Hepatocyte (in vitro differentiated cells): ENCODE measurements at places on chromosomes 6 and 20.

- no peaks in the 10 kb centered on the region for H3K36me3 ChIP-seq
- no peaks in the 10 kb centered on the region for H3K27me3 ChIP-seq
- no peak overlapping the region for H3K4me3 ChIP-seq
- DNase-seq: peak; percentile 26
- H3K4me1 ChIP-seq: peaks cover 23% of the 10 kb centered on the region
Observed at GRCh38 chr6:15623276-15624116, 39.3 kb downstream of the DTNBP1 start.

DNA sequence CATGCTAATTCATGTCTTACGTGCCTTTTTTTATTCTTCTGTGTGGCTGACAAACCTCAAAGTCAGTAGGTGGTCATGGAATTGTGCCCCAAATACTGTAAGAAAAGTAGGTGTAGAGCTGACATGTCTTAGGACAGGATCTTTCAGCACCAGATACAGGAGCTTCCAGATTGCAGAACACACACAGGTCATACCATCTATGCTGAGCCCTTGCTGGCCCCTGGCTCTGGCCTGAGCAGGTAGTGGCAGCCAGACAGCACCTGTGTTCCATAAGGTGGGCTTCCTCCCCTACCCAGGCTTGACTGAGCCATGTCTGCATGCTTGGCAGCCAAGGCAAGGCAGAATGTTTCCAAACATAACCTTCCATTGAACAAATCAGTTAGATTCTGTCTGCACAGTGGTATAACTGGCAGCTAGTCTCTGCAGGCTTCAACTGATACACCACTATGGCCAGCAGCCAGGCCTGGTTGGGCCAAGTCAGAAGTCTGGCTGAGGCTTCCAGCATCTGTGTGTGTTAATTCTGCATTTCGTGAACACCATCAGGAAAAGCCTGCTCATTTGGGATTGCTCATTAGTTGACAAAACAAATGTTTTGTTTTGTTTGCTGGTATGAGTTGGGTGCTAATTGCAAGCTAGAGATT, 366.5 kb downstream of the FOXA2 start:
- H3K36me3 ChIP-seq: no peaks in the 10 kb centered on the region
- no peak for DNase-seq
- H3K4me1 ChIP-seq: no peaks in the 10 kb centered on the region
- peaks cover 7% of the 10 kb centered on the region for H3K27me3 ChIP-seq
- no peak overlapping the region for H3K27ac ChIP-seq
- no peak overlapping the region for H3K4me3 ChIP-seq

GRCh38 chr6:100271202-100271601, 193.5 kb downstream of the SIM1 start:
- no peaks in the 10 kb centered on the region for H3K36me3 ChIP-seq
- H3K4me1 ChIP-seq: no peaks in the 10 kb centered on the region
- no peaks in the 10 kb centered on the region for H3K27me3 ChIP-seq

DNA sequence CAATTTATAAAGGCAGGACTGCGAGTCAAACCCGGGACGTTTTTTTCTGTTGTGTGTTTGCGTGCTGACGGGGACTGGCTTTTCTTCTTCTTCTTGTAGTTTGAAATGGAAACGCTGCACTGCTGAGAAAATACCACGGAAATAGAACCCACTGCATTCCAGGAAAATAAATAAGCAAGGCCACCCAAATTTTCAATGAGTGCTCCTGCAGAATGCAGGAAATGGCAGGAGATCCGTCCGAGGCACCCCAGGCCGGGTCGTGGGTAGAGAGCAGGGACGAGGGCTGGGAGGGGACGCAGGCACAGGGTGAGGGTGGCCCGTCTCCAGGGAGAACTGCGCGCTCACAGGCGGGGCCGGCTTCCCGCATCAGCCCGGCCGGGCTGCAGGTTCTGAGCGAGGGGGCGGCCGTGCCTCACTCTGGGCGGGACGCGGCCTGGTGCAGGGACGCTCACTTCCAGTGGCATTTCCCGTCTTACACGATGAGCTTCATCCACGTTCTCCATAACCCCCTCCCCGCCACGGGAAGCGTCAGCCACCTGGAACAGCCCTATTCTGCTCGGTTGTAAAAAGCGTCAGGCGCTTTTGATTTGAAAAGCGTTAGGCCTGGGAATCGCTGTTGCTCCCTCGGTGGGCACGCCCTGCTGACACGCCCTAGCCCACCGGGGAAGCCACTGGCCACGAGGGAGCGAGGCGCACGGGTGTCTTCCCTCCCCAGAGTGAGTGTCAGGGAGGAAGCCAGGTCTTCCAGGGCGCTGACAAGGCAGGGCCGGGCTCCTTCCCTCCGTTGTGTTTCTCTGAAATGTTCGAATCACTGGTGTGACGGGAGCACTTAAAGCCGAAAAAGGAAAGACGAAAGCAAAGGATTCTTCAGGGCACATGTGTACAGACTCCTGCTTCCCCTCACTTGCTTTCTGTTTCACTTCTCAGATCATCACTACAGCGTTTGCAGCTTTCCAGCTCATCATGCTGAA, 17.9 kb upstream of the EXOC2 start:
- H3K4me3 ChIP-seq: peak overlapping the region; percentile 72
- H3K4me1 ChIP-seq: peaks cover 3% of the 10 kb centered on the region
- no peaks in the 10 kb centered on the region for H3K36me3 ChIP-seq
- peak overlapping the region; percentile 95 for H3K27ac ChIP-seq

- no peaks in the 10 kb centered on the region for H3K36me3 ChIP-seq
- DNase-seq: no peak
- no peak overlapping the region for H3K4me3 ChIP-seq
- H3K4me1 ChIP-seq: no peaks in the 10 kb centered on the region
- no peak overlapping the region for H3K27ac ChIP-seq
Observed at GRCh38 chr6:110446405-110446804, 30.0 kb downstream of the SLC22A16 start.

- no peaks in the 10 kb centered on the region for H3K4me1 ChIP-seq
- peaks cover 4% of the 10 kb centered on the region for H3K27me3 ChIP-seq
- H3K4me3 ChIP-seq: no peak overlapping the region
- H3K36me3 ChIP-seq: no peaks in the 10 kb centered on the region
- H3K27ac ChIP-seq: no peak overlapping the region
- DNase-seq: no peak
Observed at GRCh38 chr20:44024820-44025580, 110.3 kb downstream of the TOX2 start.

DNA sequence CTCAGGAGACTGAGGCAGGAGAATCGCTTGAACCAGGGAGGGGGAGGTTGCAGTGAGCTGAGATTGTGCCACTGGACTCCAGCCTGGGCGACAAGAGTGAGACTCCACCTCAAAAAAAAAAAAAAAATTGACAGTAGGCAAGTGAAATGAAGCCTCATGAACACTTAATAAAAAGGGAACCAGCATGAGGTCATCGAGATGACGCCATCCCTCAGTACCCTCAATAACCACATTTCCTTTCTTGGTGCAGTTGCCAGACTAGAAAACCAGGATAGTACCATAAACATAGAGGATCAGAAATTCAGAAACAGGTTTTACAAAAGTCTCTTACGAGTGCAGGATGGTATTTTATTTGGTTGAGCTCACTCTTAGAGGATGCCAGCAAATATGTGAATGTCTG, 584.1 kb downstream of the MAFB start:
- no peaks in the 10 kb centered on the region for H3K36me3 ChIP-seq
- no peak overlapping the region for H3K27ac ChIP-seq
- H3K27me3 ChIP-seq: no peaks in the 10 kb centered on the region
- H3K4me3 ChIP-seq: no peak overlapping the region
- DNase-seq: no peak
- no peaks in the 10 kb centered on the region for H3K4me1 ChIP-seq

DNA sequence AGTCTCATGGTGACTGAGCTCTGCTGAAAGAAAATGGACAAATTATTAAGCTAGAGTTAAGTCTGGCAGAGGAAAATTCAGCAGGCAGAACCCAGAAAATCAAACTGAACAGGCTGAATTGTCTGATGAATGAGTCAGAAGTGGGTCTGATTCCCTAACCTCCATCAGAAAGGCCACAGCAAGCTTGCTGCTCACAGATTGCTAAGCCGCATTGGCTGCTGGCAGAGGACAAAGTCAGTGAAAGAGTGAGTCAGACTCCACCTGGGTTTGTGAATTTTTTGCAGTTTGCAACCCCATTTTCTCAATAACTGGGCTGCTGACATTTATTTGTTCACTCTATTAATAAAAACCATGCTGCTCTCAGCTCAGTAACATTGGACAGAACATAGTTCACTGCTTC, 191.3 kb downstream of the EPM2A start:
- H3K36me3 ChIP-seq: no peaks in the 10 kb centered on the region
- H3K27ac ChIP-seq: peak overlapping the region; percentile 21
- DNase-seq: peak; percentile 55
- H3K27me3 ChIP-seq: no peaks in the 10 kb centered on the region

- H3K36me3 ChIP-seq: no peaks in the 10 kb centered on the region
- peak overlapping the region; percentile 5 for H3K4me3 ChIP-seq
- peaks cover 21% of the 10 kb centered on the region for H3K4me1 ChIP-seq
- peak; percentile 91 for DNase-seq
Observed at GRCh38 chr6:28589234-28589956, 63.7 kb downstream of the GPX5 start.

DNA sequence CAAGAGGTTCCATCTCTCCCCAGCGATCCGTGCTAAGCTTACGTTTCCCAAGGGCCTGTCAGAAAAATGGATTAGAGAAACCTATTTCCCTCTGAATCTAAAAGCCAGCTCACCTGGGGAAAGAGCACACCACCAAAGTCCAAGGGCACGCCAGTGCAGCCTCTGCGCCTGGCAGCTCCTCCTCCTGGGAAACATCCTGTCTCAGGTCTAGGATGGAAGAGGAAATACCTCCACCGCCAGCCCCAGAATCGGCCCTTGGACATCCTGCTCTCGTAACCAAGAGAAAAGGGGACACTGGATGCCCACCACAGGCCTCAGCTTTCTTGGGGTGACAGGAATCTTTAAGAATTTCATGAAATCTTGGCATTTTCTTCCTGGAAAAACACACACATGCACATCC, 18.7 kb downstream of the RAMACL start:
- no peaks in the 10 kb centered on the region for H3K27me3 ChIP-seq

- H3K4me1 ChIP-seq: peaks cover 14% of the 10 kb centered on the region
- peak; percentile 26 for DNase-seq
- no peak overlapping the region for H3K4me3 ChIP-seq
- H3K27me3 ChIP-seq: no peaks in the 10 kb centered on the region
- no peaks in the 10 kb centered on the region for H3K36me3 ChIP-seq
Observed at GRCh38 chr6:161271343-161272030, 2.4 kb downstream of the AGPAT4 start.

DNA sequence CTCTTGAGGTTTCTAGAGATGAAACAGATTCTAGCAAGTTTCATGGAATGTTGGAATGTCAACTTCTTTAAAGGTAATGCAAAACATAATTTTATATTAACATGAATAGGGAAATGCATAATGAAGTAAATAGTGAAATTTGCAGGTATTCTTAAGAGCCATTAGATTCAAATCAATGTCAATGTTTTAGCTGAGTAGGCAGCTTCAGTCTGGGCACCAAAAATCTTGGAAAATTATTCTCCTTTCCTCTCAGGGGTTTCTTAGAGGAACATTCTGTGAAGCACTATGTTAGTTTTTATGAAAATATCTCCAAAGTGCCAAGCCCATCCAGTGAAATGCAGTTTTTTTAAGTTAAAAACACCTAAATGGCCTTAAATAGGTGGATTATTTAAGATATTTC, 300.8 kb downstream of the PAX1 start:
- no peak overlapping the region for H3K4me3 ChIP-seq
- no peak for DNase-seq

DNA sequence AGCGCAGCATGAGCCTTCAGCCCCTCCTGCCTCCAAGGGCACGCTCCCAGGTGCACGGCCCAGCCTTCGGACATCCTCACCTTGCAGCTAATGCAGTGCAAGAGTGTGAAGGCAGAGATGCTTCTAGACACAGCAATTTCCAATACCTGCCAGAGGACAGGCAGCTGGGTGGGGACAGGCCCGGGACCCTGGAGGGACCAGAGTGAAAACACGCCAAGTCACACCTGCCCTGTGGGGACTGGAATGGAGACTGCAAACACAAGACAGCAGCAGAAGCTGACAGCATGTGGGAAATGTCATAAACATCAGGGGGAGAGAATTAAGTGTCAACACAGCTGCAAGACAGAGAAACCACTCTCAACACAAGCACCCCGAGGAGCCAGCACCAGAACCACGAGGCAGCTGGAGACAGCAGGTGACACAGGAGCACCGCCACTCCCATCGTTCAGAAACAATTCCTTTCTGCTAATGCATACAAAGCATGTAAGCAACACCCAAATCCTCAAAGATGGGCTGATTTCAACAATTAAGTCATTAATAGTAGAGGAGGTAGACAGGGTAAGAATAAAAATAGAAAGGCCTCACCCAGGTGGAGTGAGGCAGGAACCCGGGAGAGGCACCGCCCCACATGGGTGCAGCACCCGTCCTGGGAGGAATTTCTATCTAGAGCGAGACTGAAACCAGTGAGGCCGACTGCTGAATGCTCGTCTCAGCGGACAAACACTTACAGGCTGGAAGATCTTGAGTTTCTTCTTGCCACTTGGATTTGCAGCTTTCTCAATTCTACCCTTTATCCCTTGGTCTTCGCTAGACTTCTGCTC, 17.1 kb downstream of the DIDO1 start:
- H3K27me3 ChIP-seq: no peaks in the 10 kb centered on the region
- no peaks in the 10 kb centered on the region for H3K4me1 ChIP-seq
- peaks cover 2% of the 10 kb centered on the region for H3K36me3 ChIP-seq
